ENCODE measurements at places on chromosomes 7 and 10.

- no peak for DNase-seq
Observed at GRCh38 chr10:102738692-102739121, 5.0 kb upstream of the WBP1L start.

DNA sequence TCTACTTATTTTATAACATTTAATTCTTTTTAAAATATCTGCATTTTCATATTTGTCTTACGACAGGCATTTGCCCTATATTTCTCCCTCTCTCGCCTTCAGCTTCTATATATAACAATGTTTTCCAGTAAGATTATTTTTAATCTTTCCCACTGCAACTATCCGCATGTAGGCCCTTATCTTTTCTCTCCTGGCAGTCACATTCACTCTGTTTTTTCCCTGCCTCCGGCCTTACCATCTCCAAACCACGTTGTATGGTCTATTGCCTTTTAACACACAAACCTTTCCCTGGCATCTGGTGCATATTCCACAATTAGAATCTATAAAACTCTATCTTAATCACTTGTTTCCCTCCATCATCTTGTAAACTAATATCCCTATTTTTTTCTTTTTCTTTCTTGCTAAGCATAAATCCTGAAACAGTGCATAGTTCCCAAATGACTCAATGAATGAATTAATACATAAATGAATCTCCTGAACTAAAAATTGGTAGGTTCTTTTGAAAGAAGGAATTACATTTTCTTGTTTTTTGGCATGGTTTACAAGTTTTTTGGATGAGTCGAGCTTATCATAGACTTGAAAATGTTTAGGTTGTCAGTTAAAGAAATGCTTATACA lies 173.2 kb downstream of the SEMA3A start:
- no peak for DNase-seq

DNA sequence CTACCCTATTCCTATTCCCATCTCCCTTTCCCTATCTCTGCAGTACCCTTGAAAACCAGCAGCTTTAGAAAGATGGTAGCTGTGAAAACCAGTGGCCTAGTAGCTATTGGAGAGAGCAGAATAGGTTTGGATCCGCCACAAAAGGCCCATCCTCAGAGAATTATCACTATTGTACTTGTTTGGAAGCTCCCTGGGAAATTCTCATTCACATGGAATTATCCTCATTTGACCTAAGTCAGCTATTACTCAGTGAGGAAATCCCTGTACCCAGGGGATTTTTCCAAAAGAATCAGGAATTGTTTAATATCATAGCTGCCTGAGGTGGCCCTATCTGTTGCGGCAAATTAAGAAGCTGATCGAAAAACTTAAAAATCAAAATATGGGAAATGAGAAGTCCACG lies 51.6 kb downstream of the DGKI start:
- DNase-seq, result no peak

DNA sequence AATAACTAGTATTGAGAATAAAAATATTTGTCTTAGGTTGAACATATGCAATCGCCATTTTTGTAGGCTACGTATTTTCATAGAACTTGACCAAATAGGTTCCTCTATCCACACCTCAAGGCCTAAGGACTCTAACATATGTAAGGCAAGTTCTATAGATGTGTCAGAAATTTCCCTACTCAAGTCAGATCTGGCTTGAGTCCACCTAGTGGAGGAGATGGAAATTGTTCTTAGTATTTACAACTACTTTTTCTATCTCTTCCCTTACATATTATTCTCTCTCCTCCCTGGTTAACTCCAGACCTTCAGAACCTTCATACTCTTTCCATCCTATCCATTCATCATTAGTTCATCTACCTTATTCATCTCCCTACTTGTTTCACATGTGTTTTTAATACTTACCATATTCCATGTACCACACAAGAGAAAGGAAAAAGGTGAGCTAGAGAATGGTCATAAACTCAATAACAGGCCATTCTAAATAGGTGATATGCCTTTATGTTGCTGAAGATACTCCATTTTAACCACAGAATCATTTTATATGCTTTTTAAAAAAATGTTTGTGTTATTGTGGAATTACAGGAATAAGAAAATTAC lies 174.5 kb upstream of the HDAC9 start:
- no peak for DNase-seq

All from ureter (tissue), 1 donor.